ENCODE measurements at places on chromosomes 12 and 14. TPM values are rescaled to one million over a fixed set of nuclear protein-coding genes. Genes with fewer than 3 reads are reported as not detected.
A peak's percentile ranks its signal among the peaks of the same experiment; 100 is the strongest.

- DNase-seq = no peak
Measured at GRCh38 chr12:27824126-27824842, 44.2 kb upstream of the MANSC4 start.

GRCh38 chr14:60051721-60052221 is 40.0 kb upstream of the PCNX4 start:
- DNase-seq = no peak

Gene FSCB
- total RNA-seq = not detected

- DNase-seq = no peak
Measured at GRCh38 chr14:83575301-83575700, 1954.6 kb upstream of the FLRT2 start.

Gene FAM234B
- 2.4 TPM for total RNA-seq

Gene APOLD1
- total RNA-seq = 19.7 TPM

Gene SLC38A4
- total RNA-seq = 2.8 TPM

- no peak for DNase-seq
Measured at GRCh38 chr12:131141514-131141913, 187.8 kb downstream of the ADGRD1 start.

DNA sequence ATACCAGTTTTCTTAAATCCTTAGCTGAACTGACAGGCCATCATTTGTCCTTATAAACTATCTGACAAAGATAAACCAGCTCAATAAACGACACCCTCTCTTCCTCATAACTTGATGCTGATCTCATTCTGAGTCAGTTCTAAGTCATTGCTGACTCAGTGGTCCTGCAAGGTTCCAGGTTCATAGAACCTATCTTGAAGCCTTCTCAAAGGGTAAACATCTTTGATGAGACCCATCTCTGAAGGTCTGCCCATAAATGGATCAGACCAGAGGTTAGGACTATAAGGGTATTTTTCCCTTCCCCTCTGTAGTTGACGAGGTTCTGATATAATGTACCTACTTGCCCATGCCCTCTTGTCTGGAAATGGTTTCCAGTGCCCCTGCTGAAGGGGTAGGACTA is 11.9 kb downstream of the NAA25 start:
- no peak for DNase-seq

GRCh38 chr14:63192085-63192484 is 12.2 kb upstream of the RHOJ start:
- no peak for DNase-seq

- no peak for DNase-seq
Measured at GRCh38 chr14:89491711-89492381, 74.8 kb upstream of the FOXN3 start.

Gene FAIM2
- 20.5 TPM for total RNA-seq

Gene CRIP1
- 82.0 TPM for total RNA-seq

DNA sequence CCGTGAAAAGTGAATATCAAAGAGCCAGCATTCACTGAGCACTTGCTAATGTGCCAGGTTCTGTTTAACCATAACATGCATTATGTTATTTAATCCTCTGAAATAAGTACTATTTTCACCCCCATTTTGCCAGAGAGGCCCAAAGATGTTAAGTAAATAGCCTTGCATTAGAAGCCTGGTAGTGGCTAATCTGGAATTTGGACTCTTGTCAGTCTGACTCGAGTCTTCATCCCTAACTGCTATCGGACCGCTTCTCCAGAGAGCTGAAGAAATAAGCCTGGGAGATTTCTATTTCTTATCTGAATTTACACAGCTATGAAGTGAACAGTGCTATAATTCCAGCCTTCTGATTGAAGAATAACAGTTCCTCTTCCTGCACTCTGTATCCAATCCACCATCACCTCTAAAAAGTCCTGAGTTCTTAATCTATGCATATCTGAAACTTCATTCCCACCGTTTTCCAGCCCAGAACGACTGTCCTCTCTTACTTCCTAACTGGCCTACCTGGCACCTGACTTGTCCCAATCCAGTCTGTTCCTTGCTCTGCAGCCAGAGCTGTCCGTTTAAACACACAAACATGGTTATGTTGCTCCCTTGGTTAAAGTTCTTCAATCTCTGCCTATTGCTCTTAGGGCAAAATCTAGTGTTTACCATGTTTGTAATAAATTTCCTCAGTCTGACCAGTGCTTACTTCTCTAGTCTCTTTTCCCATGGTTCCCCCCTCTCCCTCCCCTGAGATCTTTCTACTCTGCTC is 2.3 kb downstream of the POLR3B start:
- DNase-seq = no peak

DNA sequence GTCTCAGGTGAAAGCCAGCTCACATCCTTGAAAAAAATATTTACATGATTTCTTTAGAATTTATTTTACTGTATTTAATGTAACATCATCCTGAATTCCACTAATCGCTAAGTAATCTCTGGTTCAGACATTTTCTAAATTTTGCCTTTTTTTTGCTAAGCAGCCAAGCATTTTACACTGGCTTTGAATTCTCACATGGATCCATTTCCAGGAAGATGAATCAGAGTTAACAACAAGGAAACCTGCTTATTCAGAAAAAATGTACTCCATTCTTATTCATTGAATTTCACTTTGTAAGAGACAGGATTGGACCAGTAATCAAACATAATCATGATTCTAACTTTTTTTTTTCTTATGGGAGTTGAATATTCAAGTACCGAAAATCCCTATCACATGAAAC is 1785.1 kb upstream of the FLRT2 start:
- no peak for DNase-seq

Gene USP44
- total RNA-seq = 1.0 TPM

Gene RESF1
- 21.7 TPM for total RNA-seq

Gene LHX5
- not detected for total RNA-seq

DNA sequence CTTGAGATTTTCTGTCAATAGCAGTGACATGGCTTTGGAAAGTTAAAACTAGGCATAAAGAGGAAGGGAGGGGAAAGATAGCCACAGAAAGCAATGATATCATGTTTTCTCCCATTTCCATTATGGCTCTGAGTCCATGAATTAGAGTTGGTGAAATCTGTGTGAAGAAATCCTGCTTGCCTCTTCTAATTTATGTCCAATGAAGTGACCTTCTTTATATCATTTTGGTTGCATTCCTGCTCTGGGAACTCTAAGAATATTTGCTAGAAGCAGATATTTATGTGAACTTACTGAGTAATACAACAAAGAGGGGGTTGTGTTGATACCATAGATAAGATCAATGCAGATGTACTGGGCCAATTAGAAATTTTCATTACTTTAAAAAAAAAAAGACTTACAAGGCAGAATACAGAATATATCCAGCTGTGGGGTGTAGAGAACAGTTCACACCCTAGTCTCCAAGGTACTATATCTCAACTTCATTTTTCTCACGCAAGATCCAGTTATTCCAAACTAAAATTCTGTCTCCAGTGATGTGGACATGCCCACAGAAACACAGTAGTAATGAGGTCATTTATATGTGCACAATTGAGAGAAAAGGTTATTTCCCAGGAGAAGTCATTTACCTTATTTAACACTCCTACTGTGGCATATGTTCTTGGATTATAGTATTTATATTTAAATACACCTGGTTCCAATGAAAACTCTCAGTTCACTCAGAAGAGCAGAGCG is 51.5 kb upstream of the KCNJ8 start:
- no peak for DNase-seq

- peak; percentile 18 for DNase-seq
Measured at GRCh38 chr14:105883066-105884005, 357.0 kb downstream of the TMEM121 start.

- DNase-seq = no peak
Measured at GRCh38 chr12:96045566-96045965, 10.2 kb upstream of the LTA4H start.

GRCh38 chr12:89451841-89452251 is 72.8 kb downstream of the GALNT4 start:
- DNase-seq = peak; percentile 74

DNA sequence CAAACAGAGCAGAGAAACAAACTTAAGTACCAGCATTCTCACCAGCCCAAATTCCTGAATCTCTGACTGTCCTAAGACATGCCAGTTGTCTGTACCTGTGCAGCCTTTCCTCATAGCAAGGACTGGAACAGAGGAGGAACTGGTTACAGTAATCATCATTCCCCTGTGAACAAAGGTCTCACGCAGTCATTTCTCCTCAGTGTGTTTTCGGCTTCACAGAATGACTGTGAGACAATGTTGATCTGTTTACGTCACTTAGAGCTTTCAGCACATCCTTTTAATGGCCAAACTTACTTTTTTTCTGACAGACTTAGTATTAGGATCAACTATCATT is 169.0 kb downstream of the FBXL14 start:
- no peak for DNase-seq

Gene SERPINA5
- total RNA-seq = 4.1 TPM

Gene MYH6
- 3,910 TPM for total RNA-seq

- no peak for DNase-seq
Measured at GRCh38 chr12:77835969-77836368, 5.3 kb downstream of the NAV3 start.

Gene CNOT2
- 36.5 TPM for total RNA-seq

Gene GLT8D2
- 8.8 TPM for total RNA-seq

DNA sequence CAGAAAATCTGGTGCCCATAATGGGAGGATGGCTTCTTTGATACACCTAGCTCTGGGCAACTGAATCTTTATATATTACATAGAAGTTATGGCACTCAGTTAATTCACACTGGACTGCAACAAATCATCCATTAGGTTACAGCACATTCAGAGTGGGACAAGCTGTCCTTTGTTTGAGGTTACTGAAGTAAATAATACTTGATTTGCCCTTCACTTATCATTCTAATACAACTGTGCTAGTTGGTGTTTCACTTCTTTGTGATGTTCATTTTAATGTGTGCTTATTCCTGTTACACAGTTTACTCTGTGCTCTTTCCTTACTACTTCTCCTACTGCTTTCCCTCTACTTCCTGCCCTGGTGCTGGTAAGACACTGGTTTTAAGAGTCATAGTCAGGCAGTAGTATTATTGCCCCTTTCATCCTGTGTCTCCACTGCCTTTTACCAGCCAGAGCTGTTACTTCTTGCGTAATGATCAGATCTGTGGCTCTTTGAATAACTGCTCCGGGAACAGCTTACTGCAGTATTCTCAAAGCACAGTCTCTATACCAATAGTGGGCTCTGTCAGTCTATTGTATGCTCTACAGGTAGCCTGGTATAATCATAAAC is 36.4 kb upstream of the GXYLT1 start:
- no peak for DNase-seq

GRCh38 chr12:42932936-42933335 is 343.4 kb upstream of the PRICKLE1 start:
- no peak for DNase-seq

DNA sequence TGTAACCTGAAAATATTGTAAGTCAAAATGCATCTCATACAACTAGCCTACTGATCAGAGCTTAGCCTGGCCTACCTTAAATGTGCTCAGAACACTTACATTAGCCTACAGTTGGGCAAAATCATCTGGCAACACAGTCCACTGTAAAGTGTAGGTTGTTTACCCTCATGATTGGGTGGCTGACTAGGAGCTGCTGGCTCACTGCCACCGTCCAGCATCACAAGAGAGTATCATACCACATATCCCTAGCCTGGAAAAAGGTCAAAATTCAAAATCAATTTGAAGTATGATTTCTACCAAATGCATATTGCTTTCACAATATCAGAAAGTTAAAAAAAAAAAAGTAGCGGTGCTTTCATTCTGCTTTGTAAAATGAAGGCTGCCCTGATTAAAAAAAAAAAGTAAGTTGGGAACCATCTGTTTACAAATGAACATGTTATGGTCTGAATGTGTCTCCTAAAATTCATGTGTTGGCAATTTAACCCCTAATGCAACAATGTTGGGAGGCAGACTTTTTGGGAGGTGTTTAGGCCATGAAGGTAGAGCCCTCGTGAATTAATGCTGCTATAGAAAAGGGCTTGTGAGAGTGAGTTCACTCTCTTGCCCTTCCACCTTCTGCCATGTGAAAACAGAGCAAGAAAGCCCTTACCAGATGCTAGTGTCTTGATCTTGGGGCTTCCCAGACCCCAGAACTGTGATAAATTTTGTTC is 211.8 kb downstream of the PPM1H start:
- no peak for DNase-seq

Gene GPR137C
- 0.51 TPM for total RNA-seq

Gene CPNE8
- 8.3 TPM for total RNA-seq
